Kidney (tissue), 22 donors: ENCODE measurements at places on chromosomes 3 and 15. TPM values are rescaled to one million over a fixed set of nuclear protein-coding genes. Genes with fewer than 3 reads are reported as not detected.

WDR49 gene
- 1.0 TPM for total RNA-seq

ZMYND10 gene
- total RNA-seq = 14.2 TPM

- no peak for DNase-seq
These were observed 242.6 kb downstream of the PTPRG start for GRCh38 chr3:61803983-61804382.

DNA sequence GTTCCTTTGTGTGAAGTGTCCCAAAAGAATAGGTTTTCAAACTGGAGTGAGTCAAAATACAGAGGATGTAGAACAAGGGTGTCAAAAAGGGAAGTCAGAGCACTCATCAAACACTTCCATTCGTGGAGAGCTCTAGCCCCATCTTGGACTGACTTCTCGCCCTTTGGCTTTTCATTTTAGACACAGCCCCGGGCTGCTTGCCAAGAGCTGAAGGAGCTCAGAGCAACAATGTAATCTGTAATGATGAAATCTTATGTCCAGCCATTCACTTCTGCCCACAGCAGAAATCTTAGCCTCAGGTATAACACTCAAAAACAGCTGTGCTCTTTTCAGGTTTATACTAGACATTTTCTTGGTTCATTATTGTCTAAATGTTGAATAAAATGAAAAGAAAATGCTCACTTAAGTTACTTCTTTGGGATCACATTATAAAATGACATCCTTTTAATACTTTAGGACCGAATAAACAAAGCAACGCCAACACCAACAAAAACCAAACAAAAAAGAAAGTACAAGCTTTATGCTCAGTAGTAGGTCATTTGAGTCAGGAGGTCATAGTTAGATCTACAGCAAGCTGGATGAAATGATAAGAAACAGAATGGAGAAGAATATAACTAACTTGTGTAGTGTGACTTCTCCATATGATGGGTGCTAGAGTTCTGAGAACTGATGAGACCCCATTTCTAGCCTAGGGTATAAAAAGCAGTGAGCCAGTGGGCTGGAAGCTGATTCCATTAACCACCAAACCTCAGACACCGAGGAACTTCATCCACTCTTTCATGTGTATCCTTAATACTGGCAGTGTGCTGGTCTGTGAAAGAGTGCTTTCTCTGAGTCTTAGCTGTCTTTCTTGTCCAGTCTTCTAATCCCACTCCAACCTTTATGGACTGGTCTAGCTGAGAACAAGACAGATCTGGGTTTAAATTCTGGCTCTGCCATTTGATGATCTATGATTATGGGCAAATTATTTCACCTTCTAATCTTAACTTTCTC is 131.8 kb upstream of the SLC7A14 start:
- no peak for DNase-seq

LCTL gene
- total RNA-seq = not detected

HIGD2B gene
- not detected for total RNA-seq

THBS1 gene
- 377 TPM for total RNA-seq

DNA sequence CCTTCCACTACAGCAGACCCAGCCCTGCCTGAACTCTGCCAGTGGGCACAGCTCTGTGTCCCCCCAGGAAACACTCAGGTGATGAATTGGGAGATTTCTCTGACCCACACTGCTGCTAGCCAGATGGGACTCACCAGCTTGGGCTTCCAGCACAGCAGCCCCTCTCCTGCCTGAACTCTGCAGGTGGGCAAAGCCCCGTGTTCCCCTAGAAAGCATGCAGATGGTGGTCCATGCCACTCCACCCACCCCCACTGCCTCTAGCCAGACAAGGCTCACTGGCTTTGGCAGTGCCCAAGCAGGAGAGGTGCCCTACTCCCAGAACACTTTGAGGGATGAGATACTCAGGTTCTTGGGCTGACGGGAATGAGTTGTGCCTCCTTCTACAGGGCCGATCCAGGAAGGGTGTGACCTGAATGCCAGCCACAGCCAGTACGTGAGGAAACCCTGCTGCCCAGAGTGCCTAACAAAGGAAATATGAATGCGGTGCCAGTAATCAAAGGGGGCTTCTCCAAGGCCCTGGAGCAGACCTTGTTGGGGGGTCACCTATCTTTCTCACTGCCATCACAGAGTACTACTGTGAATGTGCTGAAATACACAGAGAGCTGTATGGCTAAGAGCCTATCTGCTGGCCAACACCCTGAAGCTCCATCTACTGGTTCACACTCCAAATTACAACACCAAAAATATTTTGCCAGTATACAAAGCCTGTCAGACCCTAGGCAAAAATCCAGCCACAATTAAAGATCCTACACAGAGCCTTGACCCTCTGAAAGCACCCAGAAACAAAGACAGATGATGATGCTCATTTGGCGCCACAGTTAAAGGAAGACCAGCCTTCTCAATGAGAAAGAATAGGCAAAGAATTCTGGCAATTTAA is 61.9 kb downstream of the BTLA start:
- no peak for DNase-seq

DNA sequence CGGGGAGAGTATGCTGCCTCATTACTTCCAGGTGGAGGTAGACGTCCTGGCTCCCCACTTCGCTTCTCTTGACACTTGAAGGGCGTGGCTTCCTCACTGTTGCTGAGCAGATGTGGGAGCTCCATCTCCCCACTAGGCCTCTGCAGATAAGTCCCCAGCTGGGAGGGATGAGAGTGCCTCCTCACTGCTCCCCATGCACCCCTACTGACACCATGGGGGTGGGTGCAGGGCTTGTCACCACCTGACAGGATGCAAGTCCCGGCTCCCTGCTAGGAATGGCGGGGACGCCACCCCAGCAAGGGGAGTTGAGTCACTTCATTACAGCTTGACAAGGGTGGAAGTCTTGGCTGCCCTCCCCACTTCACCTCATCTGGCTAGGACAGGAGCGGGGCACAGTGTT is 36.8 kb upstream of the ATG7 start:
- DNase-seq = no peak

SNURF gene
- total RNA-seq = 19.1 TPM

- no peak for DNase-seq
These were observed 246.2 kb downstream of the UACA start for GRCh38 chr15:70517194-70517590.

- peak; percentile 62 for DNase-seq
These were observed 842 bp upstream of the U2SURP start for GRCh38 chr3:143000528-143000927.

NRG4 gene
- 0.35 TPM for total RNA-seq

DNA sequence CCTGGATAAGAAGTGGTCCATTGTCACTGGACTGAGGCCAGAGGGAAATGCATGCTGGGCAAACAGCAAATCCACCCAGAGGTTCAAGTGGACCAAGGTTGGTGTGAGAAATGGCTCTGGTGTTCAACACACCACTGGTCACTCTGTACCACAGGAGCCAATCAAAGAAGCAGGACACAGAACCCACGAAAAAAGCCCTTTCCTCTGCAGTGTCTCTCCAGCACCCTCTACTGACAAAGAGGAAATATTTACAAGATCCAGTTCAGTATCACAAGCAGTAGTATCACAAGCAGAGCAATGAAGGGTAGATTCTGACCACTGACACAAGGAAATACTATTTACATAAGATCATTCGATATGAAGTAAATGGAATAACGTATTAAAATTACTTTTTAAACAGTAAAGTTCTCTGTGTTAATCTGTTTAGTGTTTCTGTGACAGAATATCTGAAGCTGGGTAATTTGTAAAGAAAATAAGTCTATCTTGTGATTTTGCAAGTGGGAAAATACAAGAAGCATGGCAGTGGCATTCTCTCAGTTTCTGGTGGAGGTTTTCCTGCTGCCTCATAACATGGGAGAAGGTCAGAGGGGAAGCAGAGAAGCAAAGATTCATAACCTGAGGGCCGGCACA is 390.7 kb downstream of the EFHB start:
- DNase-seq = peak; percentile 39

GRCh38 chr15:76335307-76336253 is 993 bp upstream of the ISL2 start:
- DNase-seq = no peak

GRCh38 chr3:112958811-112959560 is 15.9 kb downstream of the CD200R1 start:
- no peak for DNase-seq

GRCh38 chr3:52350981-52351761 is 35.1 kb downstream of the DNAH1 start:
- no peak for DNase-seq

GRCh38 chr3:34634939-34635338 is 836.5 kb downstream of the PDCD6IP start:
- no peak for DNase-seq

P3H2 gene
- total RNA-seq = 103 TPM

ZNF385D gene
- 8.9 TPM for total RNA-seq

XXYLT1 gene
- 10.7 TPM for total RNA-seq

SKOR1 gene
- total RNA-seq = 0.57 TPM

DNA sequence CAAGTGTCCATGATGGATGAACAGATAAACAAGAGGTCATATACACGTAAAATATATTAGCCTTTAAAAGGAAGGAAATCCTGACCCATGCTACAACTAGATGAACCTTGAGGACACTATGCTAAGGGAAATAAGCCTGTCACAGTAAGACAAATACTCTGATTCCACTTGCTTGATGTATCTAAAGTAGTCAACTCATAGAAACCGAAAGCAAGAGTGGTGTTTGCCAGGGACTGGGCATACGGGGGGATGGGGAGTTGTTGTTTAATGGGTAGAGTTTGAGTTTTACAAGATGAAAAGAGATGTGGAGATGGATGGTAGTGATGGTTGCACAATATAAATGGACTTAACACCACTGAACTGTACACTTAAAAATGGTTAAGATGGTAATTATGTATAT is 65.4 kb downstream of the C3orf70 start:
- no peak for DNase-seq

DNA sequence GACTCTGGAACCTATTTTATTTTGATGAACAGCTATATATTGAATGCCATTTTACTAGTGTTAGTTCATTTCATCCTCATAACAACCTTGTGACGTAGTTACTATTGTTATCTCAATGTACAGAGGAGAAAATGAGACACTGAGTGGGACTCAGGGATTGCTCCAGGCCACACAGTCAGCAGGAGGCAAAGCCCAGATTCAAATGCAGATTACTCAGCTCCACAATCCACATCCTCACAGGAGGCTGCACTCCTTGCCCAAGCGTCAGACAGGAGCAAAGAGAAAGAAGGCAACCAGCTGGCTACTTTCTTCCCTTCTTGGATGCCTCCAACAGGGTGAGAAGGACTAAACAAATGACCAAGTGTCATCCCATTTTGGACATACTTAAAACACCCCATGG is 92.0 kb upstream of the CCDC54 start:
- DNase-seq = no peak

IL5RA gene
- total RNA-seq = 1.1 TPM
